ENCODE measurements at places on chromosomes 12 and 14.

DNA sequence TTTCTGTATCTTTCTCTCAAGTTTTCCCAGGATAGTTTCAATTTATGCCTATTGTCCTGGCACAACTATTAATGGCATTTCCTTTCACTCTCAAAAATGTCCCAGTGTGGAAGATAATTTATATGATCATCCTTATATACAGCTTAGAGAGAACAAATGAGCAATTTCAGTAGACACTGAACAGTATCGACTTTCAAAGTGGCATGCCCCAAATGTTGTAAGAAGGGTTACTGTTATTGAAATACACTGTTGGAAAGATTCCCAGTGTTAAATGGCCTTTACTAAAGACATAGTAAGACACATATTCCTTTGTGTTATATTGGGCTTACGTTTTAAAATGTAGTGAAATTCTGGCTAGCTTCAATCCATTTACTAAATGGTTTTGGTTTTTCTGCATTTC lies 202.3 kb upstream of the CDKN3 start:
- no peak for DNase-seq

DNA sequence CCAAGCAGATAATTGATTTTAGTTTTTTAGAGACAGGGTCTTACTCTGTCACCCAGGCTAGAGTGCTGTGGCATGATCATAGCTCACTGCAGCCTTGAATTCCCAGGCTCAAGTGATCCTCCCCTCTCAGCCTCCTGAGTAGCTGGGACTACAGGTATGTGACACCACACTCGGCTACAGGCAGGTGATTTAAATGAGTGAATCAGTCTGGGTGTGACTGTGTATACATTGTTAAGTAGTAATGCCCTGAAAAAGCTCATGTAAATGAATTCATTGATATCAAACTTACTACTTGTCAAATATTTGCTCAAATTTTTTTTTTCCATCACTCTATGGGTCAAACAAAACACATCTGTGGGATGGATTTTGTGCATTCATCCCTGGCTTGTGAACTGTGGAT lies 6.3 kb upstream of the USP44 start:
- no peak for DNase-seq

DNA sequence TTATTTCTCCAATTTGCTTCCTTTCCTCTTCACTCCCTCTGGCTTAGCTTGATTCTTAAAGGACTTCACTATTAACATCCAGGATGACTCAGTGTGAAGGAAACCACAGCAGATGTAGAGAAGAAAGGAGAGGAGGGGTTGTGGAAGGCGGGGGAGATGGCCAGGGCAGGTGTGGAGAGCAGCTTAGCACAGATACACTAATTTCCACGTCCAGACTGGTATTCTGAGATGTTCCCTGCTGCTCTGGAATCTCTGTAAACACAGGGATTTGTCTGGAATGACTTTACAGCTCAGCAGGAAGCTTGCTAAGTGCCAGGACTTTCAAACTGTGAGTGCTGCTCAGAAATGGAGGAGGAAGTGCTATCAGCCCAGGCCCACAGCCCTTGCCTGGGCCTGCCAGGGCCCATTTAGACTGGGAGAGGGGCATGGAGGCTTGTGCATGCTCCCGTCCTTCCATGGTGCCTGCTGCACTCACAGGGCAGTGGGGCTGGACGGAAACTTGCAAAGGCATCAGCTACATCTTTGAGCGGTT lies 202.5 kb upstream of the DDHD1 start:
- DNase-seq = no peak

DNA sequence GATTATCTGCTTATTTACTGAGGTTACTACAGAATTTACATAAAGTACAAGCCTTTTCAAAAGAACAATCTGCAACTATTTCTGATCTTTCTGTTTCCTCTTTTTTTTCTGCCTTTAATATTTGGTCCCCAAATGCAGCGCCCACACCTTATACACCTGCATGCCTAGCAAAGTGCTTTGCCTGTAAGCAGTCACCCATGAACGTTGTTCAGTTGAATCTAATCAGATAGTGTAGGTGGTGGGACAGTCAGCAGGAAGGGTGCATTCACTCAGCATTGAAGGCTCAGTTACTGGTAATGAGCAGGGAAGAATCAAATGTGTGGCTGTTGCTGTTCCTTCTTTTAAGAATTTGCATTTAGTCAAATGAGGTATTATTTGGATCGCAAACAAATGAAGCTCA lies 108.4 kb downstream of the GPR135 start:
- no peak for DNase-seq

DNA sequence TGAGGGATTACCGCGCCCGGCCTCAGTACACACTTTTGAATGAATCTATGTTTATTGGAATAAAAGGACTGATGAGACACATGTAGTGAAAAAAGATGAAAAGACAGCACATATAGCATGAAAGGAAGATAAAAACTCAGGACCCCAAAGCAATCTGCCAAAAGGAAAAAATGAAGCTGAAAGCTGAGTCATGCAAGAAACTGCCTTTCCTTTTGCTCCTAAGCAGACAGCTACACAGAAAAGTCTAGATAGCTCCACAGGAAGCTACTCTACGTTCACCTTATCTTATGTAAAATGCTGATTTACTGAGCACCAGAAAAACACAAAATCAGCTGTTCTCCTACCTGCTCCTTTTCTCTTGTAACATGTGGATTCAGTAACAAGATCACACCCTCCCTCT lies 128.4 kb downstream of the NTF3 start:
- DNase-seq = no peak

DNA sequence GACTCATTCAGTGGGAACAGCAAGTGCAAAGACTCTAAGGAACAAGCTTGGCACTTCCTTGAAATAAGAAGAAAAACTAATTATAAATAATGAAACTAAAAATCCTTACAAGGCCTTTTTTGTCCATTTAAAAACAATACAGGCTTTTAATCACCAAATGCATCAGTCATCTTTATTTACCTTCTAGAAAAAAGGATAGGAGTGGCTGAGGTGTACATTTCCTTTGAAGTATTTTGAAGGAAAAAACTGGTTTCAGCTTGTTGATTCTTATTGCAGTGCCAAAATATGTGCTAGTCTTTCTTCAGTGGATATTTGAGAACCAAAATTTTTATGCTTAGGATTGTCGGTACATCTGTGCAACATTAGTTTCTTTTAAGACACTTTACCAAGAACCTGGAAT lies 29.8 kb downstream of the MED21 start:
- no peak for DNase-seq

DNA sequence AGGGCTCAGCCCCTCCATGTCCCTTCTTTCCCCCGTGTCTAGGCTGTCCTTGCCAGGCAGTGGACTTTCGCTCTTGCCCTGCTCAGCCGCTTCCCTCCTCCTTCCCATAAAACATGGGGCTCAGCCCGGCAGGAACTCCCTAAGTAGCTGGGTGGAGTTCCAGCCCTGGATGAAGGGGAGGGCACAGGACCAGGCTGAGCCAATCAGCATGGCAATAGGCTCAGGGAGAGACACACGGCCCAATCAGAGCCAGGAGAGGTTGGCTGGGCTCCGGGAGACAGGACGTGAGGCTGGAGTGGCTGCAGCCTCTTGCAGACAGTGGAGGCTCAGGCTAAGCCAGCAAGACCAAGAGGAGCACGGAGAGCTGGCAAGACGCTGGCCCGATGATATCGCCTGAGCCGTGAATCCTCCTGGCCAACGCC lies 54.3 kb downstream of the GALNT9 start:
- DNase-seq = no peak

DNA sequence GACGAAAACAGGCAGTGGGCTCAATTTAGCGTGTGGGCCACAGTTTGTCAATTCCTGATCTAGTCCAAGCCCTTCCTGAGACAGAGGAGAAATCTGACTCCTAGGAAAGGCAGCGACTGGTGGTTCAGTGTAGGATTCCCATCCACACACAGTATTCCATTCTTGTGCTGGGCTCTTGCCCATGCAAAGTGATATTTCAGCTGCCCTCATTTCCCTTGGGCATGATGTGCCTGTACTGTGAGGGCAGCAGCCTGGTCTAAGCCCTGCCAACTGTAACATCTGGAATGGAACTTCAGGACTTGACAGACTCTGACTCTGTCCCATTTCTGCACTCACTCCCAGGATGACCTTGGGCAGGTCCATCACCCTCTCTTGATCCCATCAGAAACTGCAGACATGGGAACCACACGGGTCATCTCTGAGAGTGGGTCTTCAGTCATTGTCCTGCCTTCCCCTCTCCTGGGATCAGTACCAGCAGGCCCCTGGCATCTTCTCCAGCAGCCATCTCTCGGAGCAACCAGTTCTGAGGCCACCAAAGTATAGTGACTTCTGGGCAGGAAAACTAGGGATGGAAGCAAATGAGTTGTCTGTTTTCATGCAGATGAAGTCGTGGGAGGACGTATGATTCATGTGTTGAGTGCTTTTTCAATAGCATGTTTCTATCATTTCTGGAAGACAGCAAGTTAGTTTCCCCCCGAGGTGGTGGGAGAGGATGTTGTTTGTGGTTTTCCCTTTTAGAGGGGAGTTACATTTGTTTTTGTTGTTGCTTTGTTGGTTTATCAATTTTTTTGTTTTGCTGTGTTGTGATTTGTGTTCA lies 54.2 kb upstream of the BCL2L14 start:
- DNase-seq = no peak

- no peak for DNase-seq
These were observed 487.5 kb upstream of the TMEM132C start for GRCh38 chr12:127779301-127780045.

GRCh38 chr12:49843876-49844437 lies 1.1 kb upstream of the BCDIN3D start:
- no peak for DNase-seq

- no peak for DNase-seq
These were observed 803 bp downstream of the NOP9 start for GRCh38 chr14:24300326-24300980.

GRCh38 chr12:131774576-131775391 lies 53.4 kb upstream of the MMP17 start:
- DNase-seq = no peak

GRCh38 chr12:131783915-131784541 lies 44.2 kb upstream of the MMP17 start:
- DNase-seq = no peak

DNA sequence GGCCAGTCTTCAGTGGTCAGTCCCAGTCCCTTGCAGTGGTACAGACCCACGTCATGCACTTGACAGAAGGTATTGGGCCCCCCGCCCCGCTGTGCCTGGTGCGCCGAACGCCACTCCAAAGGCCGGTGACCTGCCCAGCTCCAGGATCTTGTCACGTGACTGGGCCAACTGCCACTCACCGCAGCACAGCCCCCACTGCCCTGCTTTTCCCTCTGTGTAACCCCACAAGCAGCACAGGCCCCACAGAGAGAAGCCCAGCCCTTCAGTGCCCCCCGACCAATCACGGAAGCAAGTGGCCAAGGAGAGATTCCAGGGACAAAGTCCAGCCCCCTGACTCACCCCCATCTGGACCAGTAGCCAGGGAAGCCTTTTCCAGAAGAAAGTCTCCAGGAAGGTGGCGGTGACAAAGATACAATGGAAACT lies 498 bp downstream of the GPR132 start:
- DNase-seq = no peak

- no peak for DNase-seq
These were observed 40.5 kb downstream of the ATP6V1D start for GRCh38 chr14:67319142-67319541.

GRCh38 chr14:58722441-58722840 lies 84.7 kb downstream of the DACT1 start:
- no peak for DNase-seq

- no peak for DNase-seq
These were observed 27.1 kb downstream of the BMAL2 start for GRCh38 chr12:27359578-27360340.

DNA sequence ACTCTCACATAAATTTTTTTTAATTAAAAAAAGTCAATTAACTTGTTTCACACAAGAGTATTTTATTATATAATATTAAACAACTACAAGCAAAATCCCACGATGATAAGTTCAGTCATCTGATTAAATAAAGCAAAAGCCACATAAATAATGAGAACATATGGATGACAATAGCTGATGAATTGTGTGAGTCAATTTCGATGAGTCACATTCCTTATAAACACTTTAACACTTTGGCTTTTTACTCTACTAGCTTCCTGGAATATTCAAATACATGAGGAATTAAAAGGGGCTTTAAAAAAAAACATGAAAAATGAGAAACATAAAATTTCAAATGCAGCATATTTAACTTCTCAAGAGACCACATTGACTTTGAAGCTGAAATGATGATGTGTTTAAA lies 95.3 kb downstream of the BCAT1 start:
- no peak for DNase-seq

GRCh38 chr12:118046430-118046829 lies 14.5 kb downstream of the WSB2 start:
- DNase-seq = no peak
